ENCODE measurements at places on chromosomes 13 and 19. TPM values are rescaled to one million over a fixed set of nuclear protein-coding genes. Genes with fewer than 3 reads are reported as not detected.
A peak's percentile ranks its signal among the peaks of the same experiment; 100 is the strongest.

GRCh38 chr19:19444681-19445155, 39.2 kb downstream of the GATAD2A start:
- H3K27ac ChIP-seq = no peak overlapping the region
- H3K27me3 ChIP-seq = no peaks in the 10 kb centered on the region
- H3K36me3 ChIP-seq = no peaks in the 10 kb centered on the region
- H3K4me3 ChIP-seq = no peak overlapping the region
- H3K4me1 ChIP-seq = peaks cover 24% of the 10 kb centered on the region

GRCh38 chr19:682678-683320, 6.6 kb downstream of the FSTL3 start:
- no peaks in the 10 kb centered on the region for H3K27me3 ChIP-seq
- no peak overlapping the region for H3K27ac ChIP-seq
- H3K4me1 ChIP-seq = peaks cover 20% of the 10 kb centered on the region

DNA sequence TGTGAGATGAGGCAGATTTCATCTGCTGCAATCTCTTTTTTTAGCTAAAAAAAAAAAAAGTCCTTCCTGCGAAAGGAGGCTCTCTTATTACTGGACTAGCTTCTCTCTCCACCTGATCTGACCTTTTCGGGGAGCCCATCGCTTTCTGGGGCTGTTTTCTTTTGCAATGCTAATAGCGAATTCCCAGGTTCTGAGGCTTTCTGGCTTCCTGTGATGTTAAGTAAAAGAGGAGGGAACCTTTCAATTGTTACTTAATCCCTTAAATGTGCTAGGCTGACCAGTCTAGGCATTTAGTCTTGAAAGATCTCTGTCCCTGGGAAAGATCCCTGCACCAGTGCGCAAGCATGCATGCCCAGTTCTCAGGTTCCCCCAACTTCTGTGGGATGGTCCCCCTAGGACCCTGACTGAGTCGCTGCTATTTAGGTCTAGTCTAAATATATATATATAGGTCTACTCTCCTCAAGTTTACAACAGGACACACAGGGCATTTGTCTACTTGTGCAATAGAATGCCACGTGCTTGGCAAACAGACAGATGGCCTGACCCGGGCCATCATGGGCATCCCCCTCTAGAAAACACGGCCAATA, 224.7 kb downstream of the ZNF536 start:
- H3K36me3 ChIP-seq = no peaks in the 10 kb centered on the region
- peaks cover 8% of the 10 kb centered on the region for H3K4me1 ChIP-seq
- peak; percentile 23 for DNase-seq
- peaks cover 6% of the 10 kb centered on the region for H3K27me3 ChIP-seq
- H3K27ac ChIP-seq = no peak overlapping the region

DNA sequence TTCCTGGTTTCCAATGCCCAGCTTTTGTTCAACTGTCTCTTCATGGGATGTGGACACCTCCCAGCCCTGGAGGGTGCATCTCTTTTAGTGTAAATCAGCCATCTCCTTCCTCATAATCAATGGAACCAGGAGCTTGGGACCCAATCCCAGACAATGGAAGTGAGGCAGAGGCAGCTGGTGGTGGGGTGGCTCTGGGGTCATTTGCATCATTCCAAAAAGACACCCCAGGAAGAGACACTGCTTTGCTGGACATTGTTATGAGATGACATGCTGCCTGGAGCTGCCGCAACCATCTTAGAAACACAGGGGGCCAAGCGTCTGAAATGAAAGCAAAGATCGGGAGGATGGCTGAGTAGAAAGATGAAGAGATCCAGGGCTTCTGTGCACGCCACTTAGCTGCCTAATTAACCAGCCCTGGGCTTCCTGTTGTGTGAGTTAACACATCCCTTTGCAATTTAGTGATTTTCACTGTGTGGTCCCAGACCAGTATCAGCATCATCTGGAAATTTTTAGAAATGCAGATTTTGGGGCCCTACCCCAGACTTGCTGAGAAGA, 36.1 kb downstream of the IRS2 start:
- H3K4me3 ChIP-seq = no peak overlapping the region
- H3K36me3 ChIP-seq = peaks cover 18% of the 10 kb centered on the region
- H3K4me1 ChIP-seq = no peaks in the 10 kb centered on the region
- DNase-seq = no peak
- no peak overlapping the region for H3K27ac ChIP-seq

DNA sequence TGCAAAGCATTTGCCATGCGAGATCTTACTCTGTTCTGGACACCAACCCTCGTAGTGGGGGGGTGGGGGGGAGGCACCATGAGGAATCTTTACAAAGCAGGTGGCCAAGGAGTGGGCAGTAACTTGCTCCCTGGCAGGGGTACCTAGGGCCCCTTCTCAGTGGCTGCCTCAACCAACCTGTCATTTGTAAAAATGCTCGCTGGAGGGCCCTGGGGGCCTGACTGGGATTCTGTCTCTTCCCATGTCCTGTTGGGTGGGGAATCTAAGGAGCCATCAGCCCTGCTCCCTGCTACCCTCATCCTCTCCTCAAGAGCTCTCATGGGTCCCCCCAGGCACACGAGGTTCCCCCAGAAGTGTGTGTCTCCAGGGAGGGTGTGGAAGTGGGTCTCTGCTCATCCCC, 1.5 kb downstream of the KCNN1 start:
- H3K4me1 ChIP-seq = peaks cover 8% of the 10 kb centered on the region
- peaks cover 52% of the 10 kb centered on the region for H3K27me3 ChIP-seq
- H3K36me3 ChIP-seq = no peaks in the 10 kb centered on the region
- no peak overlapping the region for H3K4me3 ChIP-seq
- no peak overlapping the region for H3K27ac ChIP-seq

- peaks cover 17% of the 10 kb centered on the region for H3K4me1 ChIP-seq
- no peak for DNase-seq
- H3K27me3 ChIP-seq = no peaks in the 10 kb centered on the region
Observed at GRCh38 chr13:110509971-110510786, 51.3 kb downstream of the RAB20 start.

DNA sequence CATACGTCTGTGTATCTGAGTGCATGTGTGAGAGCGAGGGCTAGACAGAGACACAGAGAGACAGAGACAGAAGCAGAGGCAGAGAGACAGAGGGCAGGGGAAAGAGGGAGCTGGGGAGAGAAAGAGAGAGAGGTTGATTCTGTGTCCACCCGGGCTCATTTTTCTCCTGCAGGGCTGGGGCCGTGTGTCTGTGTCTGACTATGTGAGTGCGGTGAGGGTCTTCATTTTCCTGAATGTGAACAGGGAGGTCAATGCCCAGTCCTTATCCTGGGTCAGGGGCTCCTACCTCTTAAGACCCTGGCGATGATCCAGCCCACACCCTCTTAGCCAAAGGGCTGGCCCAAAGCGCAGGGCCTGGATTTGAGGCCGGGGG, 17.7 kb downstream of the LRRC4B start:
- no peak for DNase-seq
- H3K36me3 ChIP-seq = no peaks in the 10 kb centered on the region
- peaks cover 93% of the 10 kb centered on the region for H3K27me3 ChIP-seq
- H3K4me3 ChIP-seq = peak overlapping the region; percentile 10
- H3K4me1 ChIP-seq = peaks cover 2% of the 10 kb centered on the region
- no peak overlapping the region for H3K27ac ChIP-seq

DNA sequence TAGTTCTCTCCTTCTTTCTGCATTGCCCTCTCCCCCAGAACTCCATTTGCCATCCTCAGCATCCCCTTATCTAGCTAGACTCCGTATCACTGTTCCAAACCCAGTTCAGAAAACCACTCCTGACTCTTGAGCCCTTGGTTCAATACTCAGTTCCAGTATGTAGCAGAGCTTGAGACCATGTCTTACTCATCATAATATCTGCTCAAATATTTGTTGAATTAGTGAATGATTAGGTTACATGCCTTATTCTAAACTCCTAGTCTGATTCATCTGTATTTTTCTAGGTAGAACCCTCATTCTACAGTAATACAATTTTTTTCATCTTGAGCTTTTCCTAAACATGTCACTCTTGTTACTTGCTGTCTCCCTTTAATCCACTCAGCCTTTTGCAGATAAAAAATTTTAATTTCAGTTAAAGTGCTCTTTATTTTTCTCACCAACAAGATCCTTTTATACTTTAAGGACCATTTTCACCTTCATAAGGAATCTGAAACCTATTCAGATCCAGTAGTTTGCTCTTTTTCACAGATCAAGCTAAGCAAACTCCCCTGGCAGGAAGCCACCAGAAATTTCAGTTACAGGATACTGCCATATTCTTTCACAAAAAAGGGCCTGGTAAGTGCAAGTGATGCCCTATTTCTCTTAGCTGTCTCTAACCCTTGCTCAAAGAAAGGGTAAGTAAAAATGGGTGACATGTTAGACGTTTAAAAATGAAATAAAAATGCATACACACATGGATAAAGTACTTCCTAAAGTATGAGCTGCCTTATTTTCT, 23.1 kb upstream of the INTS6 start:
- H3K4me1 ChIP-seq = no peaks in the 10 kb centered on the region
- H3K36me3 ChIP-seq = no peaks in the 10 kb centered on the region
- no peak overlapping the region for H3K27ac ChIP-seq
- no peak for DNase-seq
- H3K4me3 ChIP-seq = no peak overlapping the region

GRCh38 chr13:62510906-62511655, 1095.4 kb upstream of the PCDH20 start:
- no peak overlapping the region for H3K27ac ChIP-seq
- no peak for DNase-seq
- no peaks in the 10 kb centered on the region for H3K4me1 ChIP-seq
- no peaks in the 10 kb centered on the region for H3K27me3 ChIP-seq
- no peak overlapping the region for H3K4me3 ChIP-seq

GRCh38 chr19:14528419-14529253, 758 bp upstream of the TECR start:
- peak overlapping the region; percentile 94 for H3K27ac ChIP-seq
- H3K36me3 ChIP-seq = no peaks in the 10 kb centered on the region
- H3K4me3 ChIP-seq = peak overlapping the region; percentile 89
- peaks cover 67% of the 10 kb centered on the region for H3K4me1 ChIP-seq
- no peak for DNase-seq

- no peaks in the 10 kb centered on the region for H3K4me1 ChIP-seq
- H3K27me3 ChIP-seq = no peaks in the 10 kb centered on the region
- H3K27ac ChIP-seq = no peak overlapping the region
Observed at GRCh38 chr13:56110751-56111150, 1030.0 kb upstream of the PRR20A start.

DNA sequence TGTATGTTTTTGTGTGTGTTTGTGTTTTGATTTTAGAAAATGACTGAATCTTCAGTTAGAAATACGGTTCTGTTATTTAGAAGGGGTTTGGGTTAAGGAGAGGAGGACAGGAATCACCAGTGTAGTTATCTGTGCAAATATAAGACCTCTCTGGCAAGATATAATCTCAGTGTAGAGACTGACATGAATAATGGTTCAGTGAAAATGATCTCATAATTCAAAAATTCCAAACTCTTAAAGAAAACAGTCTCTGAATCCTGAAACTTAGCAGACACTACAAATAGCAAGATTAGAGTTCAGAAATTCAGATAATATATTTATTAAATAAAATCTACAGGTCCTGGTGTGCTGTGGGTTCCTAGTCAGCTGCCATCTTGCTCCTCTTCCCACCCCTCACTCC, 73.5 kb downstream of the PDS5B start:
- no peak overlapping the region for H3K4me3 ChIP-seq
- peaks cover 6% of the 10 kb centered on the region for H3K36me3 ChIP-seq
- no peaks in the 10 kb centered on the region for H3K4me1 ChIP-seq
- H3K27ac ChIP-seq = no peak overlapping the region
- DNase-seq = no peak

- DNase-seq = no peak
- H3K27ac ChIP-seq = no peak overlapping the region
- H3K27me3 ChIP-seq = peaks cover 3% of the 10 kb centered on the region
- no peaks in the 10 kb centered on the region for H3K4me1 ChIP-seq
- H3K36me3 ChIP-seq = no peaks in the 10 kb centered on the region
- H3K4me3 ChIP-seq = no peak overlapping the region
Observed at GRCh38 chr13:24086642-24087041, 73.9 kb upstream of the SPATA13 start.

- no peak overlapping the region for H3K4me3 ChIP-seq
- H3K36me3 ChIP-seq = no peaks in the 10 kb centered on the region
- no peaks in the 10 kb centered on the region for H3K4me1 ChIP-seq
- H3K27me3 ChIP-seq = no peaks in the 10 kb centered on the region
- H3K27ac ChIP-seq = no peak overlapping the region
Observed at GRCh38 chr13:88617176-88617575, 946.0 kb downstream of the SLITRK5 start.

DNA sequence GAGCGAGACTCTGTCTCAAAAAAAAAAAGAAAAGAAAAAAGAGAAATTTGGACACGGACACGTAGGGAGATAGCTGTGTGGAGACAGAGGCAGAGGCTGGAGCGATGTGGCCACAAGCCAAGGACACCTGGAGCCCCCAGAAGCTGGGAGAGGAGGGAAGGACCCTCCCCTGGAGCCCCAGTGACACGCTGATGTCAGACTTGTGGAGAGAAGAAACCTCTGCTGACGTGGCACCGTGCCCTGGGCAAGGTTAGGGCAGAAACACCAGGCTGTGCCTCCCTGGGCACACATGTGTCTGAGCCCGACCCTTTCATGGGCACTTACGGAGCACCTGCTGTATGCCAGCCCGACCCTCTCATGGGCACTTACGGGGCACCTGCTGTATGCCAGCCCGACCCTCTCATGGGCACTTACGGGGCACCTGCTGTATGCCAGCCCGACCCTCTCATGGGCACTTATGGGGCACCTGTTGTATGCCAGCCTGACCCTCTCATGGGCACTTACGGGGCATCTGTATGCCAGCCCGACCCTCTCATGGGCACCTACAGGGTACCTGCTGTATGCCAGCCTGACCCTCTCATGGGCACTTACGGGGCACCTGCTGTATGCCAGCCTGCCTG, 17.8 kb downstream of the ARID3A start:
- no peaks in the 10 kb centered on the region for H3K27me3 ChIP-seq
- no peak for DNase-seq
- no peak overlapping the region for H3K4me3 ChIP-seq
- H3K36me3 ChIP-seq = no peaks in the 10 kb centered on the region
- H3K27ac ChIP-seq = no peak overlapping the region

GRCh38 chr13:76250211-76250610, 614.1 kb downstream of the LMO7 start:
- H3K27ac ChIP-seq = no peak overlapping the region
- H3K4me1 ChIP-seq = no peaks in the 10 kb centered on the region
- no peaks in the 10 kb centered on the region for H3K36me3 ChIP-seq
- H3K27me3 ChIP-seq = no peaks in the 10 kb centered on the region
- no peak overlapping the region for H3K4me3 ChIP-seq
- DNase-seq = no peak

Gene TNFSF9
- 2.9 TPM for total RNA-seq

Gene PSG2
- 0.51 TPM for total RNA-seq

Gene RFPL4A
- total RNA-seq = not detected

Gene C1QTNF9B
- not detected for total RNA-seq

Gene CCDC97
- total RNA-seq = 13.4 TPM

Gene OR2Z1
- not detected for total RNA-seq

Gene WDR87
- total RNA-seq = not detected
